ENCODE measurements at places on chromosomes 3 and 15.

- no peak for DNase-seq
Observed at GRCh38 chr3:98580401-98581386, 12.7 kb downstream of the CPOX start.

DNA sequence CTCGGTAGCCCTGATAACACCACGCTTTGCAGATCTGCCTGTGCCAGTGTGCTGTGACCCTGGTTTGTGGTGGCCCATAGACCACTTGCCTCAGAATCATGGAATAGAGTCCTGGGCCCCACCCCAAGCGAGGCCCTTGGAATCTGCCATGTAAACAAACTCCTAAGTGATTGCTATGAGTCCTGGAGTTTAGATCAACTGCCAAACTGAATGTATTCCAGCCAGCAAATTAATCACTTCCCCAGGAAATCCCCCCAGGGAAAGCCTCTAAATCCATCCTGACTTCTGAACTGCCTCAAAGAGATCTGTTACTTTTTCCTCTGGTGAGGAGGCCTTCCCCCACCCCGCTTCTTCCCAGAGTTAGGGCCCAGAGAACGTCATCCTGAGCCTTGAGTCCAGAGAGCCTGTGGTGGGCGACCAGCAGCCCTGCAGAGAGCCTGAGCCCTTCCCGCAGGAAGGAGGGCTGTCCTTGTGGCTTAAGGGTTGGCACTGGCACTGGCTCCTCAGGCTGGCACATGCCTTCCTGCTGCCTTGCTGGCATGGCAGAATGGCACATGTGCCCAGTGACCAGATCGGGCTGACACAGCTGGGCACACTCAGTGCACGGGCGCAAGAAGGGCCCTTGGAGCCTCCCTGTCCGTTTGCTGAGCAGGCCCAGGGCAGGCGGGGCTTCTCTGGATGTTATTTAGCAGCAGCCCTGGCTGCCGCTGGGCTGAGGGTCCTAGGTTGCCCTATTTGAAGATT is 50.6 kb upstream of the PLXNA1 start:
- DNase-seq = no peak

GRCh38 chr3:106827515-106828213 is 549.6 kb upstream of the CCDC54 start:
- no peak for DNase-seq

- no peak for DNase-seq
Observed at GRCh38 chr15:91783008-91783407, 70.5 kb upstream of the SLCO3A1 start.

GRCh38 chr15:84715441-84716035 is 401 bp downstream of the SEC11A start:
- peak; percentile 8 for DNase-seq

DNA sequence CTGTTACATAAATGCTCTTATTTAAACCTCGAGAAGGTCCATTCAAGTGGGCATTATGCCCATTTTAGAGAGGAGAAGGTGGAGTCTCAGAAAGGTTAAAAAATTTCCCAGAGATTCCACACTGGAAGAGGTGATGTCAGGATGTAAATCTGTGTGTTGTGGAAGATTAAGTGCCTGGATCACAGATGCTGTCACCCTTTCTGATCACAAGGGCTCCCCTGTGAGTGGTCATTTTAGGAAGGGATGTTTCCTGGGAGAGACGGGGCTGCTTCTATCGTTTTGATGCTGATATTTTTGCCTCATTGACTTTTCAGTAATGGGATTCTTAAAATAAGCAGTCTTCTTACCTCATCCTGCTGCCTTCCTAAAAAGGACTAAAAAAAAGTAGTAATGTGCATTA is 132.5 kb downstream of the CLSTN2 start:
- no peak for DNase-seq

DNA sequence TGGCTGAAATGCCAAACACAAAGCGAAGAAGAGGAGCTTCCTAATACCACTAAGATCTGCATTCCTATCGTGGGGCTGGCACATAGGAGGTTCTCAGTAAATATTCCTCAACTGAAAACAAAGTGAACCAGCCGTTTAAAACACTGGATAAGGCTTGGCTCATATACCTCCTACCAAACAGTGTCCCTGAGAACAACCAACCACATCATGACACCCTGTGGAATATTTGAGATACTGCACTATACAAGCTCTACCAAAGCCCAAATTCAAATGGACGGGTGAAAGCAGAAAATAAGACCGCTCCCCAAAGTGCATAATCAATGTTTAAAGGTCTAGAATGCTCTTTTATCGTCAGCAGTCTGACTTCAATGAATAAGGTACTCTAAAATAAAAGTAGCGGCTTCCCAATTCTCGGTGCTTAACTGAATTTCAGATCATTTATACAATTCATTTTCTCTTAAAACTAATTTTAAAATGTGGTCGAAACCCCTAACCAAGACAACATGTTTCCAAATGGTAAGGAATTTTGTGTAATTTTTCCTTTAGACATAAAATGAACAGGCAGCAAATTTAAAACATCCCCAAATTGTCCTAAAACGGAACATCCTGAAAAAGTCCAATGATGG is 425.8 kb downstream of the ERC2 start:
- no peak for DNase-seq

- no peak for DNase-seq
Observed at GRCh38 chr15:95843241-95843910, 487.1 kb upstream of the NR2F2 start.

DNA sequence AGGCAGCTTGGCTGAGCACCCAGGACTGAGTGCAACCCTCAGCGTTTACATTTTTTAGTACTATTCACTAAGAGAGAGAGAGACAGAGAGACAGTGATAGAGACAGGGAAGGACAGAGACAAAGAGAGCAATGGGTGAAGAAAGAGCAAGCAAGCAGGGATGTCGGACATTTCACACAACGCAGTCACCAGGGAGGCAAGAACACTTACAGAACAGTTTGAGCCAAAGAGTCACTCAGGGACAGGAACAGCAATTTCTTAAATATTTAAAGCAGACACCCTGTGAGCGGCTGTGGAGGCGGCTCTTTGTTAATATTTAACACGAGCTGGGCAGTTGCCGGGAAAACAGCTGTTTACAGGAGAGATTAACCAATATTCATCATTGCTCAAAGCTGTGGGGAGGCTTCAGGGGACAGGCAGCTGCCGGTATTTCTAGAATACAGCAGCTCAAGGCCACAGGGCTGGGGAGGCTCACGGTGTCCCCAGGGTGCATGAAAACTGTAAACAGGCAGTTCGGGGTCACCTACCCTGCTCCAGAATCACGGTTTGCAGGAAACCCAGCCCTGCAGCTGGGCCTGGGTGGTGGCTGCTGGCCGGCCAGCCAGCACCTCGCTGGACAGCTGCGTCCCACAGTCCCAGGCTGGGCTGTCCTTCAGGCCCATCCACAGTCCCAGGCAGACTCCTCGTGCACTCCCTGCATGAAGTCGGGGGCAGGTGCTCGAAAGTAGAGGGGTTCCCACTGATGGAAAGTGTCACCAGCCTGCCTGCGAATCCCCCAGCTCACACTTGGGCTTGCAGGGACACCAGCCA is 38.8 kb upstream of the PCSK6 start:
- no peak for DNase-seq

- DNase-seq = no peak
Observed at GRCh38 chr3:1091286-1091685, 1.5 kb upstream of the CNTN6 start.

DNA sequence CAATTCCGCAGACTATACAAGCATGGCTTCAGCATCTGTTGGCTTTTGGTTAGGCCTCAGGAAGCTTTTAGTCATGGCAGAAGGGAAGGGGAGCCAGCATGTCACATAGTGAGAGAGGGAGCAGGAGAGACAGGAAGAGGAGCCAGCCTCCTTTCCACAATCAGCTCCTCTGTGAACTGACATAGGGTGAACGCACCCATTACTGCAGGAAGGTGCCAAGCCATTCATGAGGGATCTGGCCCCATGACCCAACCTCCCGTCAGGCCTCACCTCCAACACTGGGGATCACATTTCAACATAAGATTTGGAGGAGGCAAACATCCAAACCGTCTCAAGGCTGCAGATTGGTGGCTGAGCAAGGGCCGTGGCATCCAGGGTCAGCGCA is 106.3 kb downstream of the LRRK1 start:
- DNase-seq = no peak

DNA sequence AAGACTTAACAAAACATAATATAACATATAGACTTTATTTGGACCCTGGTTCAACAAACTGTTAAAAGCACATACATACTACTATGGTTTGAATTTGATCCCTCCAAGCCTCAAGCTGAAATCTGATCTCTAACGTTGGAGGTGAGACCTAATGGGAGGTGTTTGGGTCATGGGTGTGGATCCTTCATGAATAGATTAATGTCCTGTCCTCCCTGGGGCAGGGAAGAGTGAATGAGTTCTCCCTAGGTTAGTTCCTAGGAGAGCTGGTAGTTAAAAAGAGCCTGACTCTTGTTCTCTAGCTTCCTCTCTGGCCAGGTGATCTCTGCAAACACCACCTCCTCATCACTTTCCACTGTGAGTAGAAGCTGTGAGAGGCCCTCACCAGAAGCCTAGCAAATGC is 36.4 kb downstream of the CLASP2 start:
- DNase-seq = no peak

GRCh38 chr3:13162549-13163320 is 89.5 kb upstream of the IQSEC1 start:
- no peak for DNase-seq

DNA sequence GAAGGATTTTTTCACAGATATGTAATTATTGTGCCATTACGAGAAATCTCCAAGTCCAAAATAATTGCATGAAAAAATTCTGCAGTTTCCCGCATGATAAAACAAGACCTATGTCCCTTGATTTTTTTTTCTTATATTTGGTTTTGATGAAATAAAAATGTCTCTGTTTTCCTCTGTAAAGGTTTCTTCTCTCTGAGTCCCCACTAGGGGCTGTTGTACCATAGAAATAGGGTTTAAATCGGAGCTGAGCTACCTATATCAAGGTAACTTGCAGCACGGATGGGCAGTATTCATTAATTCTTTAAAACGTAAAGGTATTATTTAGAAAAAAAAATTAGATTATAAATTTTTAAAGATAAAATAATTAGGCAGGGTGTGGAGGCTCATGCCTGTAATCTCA is 66.6 kb upstream of the IGF1R start:
- no peak for DNase-seq

GRCh38 chr15:78325092-78325843 is 14.9 kb upstream of the CRABP1 start:
- DNase-seq = no peak

- DNase-seq = no peak
Observed at GRCh38 chr15:98442901-98443300, 205.4 kb upstream of the IGF1R start.

DNA sequence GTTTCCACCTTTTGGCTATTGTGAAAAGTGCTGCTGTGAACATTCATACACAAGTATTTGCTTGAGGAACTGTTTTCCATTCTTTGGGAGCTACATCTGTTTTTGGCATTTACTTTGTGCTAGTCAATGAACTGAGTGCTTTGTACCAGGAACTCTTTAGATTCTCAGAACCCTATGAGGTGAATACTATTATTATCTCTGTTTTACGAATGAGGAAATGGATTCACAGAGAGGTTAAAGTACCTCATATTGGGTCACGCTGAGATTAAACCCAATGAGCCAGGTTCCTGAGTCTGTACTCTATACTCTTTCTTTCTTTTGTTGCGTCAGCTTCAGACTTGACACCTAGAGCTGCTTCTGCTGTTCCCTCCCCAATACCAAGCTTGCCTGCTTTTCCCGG is 358.1 kb downstream of the CNTN4 start:
- no peak for DNase-seq

GRCh38 chr15:83378921-83379578 is 68.1 kb upstream of the SH3GL3 start:
- DNase-seq = no peak

GRCh38 chr3:37696661-37697060 is 165.0 kb upstream of the CTDSPL start:
- DNase-seq = no peak

GRCh38 chr3:188700501-188700900 is 471.3 kb upstream of the TPRG1 start:
- no peak for DNase-seq

DNA sequence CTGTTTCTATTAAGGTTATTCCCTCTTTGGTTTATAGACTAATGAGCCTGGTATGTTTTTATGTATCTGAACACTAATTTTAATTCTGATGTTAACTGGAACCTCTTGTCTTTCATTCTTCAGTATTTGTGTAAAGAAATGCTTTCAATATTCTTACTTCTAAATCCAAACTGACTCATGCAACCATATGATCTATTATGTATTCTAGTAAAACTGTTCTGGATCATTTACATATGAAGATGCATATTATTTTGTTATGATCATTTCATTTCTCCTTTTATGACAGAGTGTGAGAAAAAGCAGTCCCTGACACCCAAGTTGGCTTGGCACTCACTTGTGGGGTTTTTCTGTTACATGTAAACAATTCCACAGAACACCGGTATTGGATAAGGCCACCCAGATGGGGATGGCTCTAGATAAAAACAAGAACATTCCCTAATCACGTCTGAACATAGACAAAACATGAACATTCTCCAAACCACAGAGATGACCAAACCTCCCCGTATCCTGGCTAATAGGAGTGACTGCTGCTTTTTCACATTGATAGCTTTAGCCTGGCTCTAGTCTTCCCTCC is 72.2 kb upstream of the EPHB3 start:
- DNase-seq = no peak

GRCh38 chr3:51921081-51921578 is 18.0 kb upstream of the IQCF1 start:
- DNase-seq = no peak

DNA sequence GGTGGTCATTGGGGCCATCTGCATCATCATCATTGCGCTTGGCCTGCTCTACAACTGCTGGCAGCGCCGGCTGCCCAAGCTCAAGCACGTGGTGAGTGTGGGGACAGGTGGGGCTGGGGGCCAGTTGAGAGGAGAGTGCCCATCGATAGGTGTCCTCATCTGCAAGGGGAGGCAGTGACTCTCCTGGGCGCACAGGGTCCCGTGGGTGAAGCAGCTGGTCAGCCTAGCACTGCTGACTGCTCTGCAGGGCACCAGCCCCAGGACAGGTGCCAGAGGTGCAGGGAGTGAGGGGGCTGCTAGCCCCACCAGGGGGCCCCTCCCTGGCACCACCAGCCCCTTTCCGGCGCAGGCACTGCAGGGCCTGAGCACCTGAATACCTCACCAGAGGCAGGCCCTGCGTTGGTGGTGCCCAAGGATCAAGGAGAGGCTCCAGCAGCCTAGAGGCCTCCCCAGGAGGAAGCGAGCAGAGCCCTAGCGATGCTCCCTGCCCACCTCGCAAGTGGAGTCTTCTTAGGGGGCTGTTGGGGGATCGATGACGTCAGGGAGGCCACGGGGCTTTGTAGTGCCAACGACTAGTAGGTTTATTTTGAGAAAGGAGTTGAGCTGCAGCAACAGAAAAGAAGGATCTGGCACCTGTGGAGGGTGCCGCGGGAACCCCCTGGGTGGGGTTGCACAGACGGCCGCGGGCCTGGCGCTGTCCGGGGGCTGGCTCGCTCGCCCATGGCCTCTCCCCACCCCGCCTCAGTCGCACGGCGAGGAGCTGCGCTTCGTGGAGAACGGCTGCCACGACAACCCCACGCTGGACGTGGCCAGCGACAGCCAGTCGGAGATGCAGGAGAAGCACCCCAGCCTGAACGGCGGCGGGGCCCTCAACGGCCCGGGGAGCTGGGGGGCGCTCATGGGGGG is 976 bp upstream of the ABTB1 start:
- no peak for DNase-seq

GRCh38 chr3:19446138-19446537 is 297.8 kb downstream of the KCNH8 start:
- DNase-seq = no peak

All from activated T-cell treated with anti-CD3 and anti-CD28 coated beads for 1 hour (primary cell).